ENCODE measurements at places on chromosomes 6 and 20. TPM values are rescaled to one million over a fixed set of nuclear protein-coding genes. Genes with fewer than 3 reads are reported as not detected.

Gene GRM4
- total RNA-seq, result under 0.01 TPM

Gene AGER
- 7.9 TPM for total RNA-seq

Gene SMLR1
- not detected for total RNA-seq

Gene XRN2
- 57.5 TPM for total RNA-seq

DNA sequence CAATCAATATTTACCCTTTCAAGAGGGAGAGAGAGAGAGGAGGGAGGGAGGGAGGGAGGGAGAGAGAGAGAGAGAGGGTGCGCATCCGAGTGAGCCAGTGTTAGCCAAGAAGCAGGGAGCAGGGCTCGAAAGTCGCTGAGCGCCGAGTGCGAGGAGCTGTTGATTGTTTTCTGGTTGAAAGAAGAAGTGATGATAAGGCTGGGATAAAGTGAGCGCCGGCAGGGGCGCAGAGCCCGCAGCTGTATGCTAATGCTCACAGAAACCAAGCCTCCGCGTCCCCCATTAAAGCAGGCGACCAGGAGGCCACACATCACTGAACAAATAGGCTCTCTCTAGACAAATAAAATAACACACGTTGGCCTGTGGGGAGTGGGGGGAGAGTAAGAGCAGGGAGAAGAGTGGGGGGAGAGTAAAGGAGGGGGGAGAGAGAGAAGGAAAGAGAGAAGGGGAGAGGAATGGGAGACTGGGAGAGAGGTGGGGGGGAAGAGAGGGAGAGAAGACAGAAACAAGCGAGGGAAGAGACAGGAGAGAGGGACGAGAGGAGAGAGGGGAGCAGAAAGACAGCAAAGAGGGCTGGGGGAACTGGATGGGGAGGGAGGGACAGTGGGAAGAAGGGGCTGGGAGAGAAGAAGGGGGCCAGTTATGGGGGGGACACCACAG is 5.0 kb upstream of the INSM1 start:
- no peak overlapping the region for H3K27ac ChIP-seq
- no peaks in the 10 kb centered on the region for H3K27me3 ChIP-seq
- no peak for DNase-seq
- no peak overlapping the region for H3K4me3 ChIP-seq
- peaks cover 3% of the 10 kb centered on the region for H3K4me1 ChIP-seq
- H3K36me3 ChIP-seq, result no peaks in the 10 kb centered on the region

DNA sequence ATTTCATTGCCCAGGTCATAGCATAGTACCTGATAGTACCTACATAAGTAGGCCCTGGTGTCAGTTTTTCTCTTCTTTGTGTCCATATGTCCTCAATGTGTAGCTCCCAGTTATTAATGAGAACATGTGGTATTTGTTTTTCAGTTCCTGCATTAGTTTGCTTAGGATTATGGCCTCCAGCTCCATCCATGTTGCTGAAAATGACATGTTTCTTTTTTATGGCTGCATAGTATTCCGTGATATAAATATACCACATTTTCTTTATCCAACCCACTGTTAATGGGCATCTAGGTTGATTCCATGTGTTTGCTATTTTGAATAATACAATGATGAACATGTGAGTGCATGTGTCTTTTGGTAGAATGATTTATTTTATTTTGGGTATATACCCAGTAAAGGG is 641.6 kb downstream of the RFPL4B start:
- no peak overlapping the region for H3K4me3 ChIP-seq
- no peaks in the 10 kb centered on the region for H3K4me1 ChIP-seq
- no peaks in the 10 kb centered on the region for H3K36me3 ChIP-seq
- DNase-seq, result no peak
- no peak overlapping the region for H3K27ac ChIP-seq

GRCh38 chr20:53929974-53930650 is 140.3 kb downstream of the BCAS1 start:
- H3K27ac ChIP-seq, result no peak overlapping the region
- no peak for DNase-seq
- no peaks in the 10 kb centered on the region for H3K27me3 ChIP-seq
- H3K4me1 ChIP-seq, result peaks cover 2% of the 10 kb centered on the region
- no peaks in the 10 kb centered on the region for H3K36me3 ChIP-seq
- no peak overlapping the region for H3K4me3 ChIP-seq

DNA sequence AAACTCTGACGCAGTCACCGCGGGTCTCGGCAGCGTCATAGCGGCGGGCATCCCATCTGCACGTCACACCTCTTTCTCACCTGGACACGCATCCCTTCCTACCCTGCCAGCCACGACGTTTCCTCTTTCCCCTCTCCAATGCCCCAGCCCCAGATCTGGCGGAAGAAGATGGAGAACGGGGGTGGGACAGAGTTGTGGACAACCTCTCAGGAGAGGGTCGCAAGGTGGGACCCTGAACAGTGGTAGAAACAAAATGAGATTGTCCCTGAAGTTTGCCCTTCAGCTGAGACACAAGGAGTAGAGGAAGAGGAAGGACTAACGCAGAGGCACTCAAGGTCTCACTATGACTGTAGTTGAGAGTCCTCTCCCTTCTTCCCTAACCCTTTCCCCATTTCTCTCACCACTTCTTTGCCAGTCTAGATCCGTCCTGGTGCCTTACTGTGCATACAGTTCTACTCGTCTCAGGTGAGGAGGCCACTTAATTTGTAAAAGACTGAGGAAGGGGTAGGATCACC is 562 bp downstream of the TRIM39 start:
- H3K36me3 ChIP-seq, result no peaks in the 10 kb centered on the region
- H3K4me1 ChIP-seq, result peaks cover 5% of the 10 kb centered on the region
- H3K4me3 ChIP-seq, result peak overlapping the region; percentile 48
- H3K27me3 ChIP-seq, result no peaks in the 10 kb centered on the region
- H3K27ac ChIP-seq, result peak overlapping the region; percentile 99

DNA sequence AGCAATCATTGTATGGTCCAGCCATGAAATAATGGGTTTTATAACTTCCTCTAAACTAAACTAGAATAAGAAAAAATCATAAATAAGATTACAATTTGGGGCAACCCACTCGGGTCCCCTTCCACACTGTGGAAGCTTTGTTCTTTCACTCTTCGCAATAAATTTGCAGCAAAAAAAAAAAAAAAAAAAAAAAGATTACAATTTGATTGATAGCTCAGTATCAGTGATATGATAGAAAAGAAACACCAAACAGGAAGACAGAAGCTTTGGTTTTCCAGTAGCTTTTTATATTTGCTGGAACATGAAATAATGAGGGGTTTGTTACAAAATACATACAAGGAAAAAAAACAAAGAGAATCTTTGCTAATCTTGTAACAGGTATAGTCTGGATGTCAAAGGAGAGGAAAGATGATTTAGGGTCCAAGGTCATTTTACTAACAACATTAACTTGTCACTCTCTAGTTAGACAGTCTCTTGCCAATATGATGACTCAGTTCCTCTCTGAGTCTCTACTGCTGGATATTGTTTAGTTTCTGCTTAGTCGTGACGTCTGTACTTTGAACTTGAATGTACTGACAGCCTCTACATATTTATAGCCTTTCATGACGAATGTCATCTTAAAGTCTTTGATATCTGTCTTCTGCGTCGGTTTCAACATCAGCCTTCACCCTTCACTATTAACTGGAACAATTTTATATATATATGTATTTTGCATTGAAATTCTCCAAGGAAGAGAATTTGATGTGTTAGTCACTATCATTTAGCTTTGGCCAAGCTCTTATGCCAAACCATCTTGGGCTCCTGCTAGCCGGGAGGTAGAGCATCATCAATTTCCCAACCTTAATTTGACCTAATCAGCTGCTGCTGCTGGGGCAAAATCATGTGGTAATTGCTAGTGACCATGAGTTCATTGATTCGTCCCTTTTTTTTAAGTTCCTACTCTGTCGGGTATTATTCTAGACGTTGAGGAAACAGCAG is 213.1 kb upstream of the STXBP5 start:
- H3K4me1 ChIP-seq, result no peaks in the 10 kb centered on the region
- no peak for DNase-seq
- no peak overlapping the region for H3K27ac ChIP-seq
- H3K4me3 ChIP-seq, result no peak overlapping the region

- no peaks in the 10 kb centered on the region for H3K4me1 ChIP-seq
- H3K36me3 ChIP-seq, result no peaks in the 10 kb centered on the region
- H3K4me3 ChIP-seq, result no peak overlapping the region
- H3K27me3 ChIP-seq, result no peaks in the 10 kb centered on the region
These were observed 8.3 kb upstream of the NPEPL1 start for GRCh38 chr20:58684291-58684690.

- no peaks in the 10 kb centered on the region for H3K36me3 ChIP-seq
- H3K4me3 ChIP-seq, result no peak overlapping the region
- DNase-seq, result no peak
These were observed 27.0 kb upstream of the APMAP start for GRCh38 chr20:25019381-25020155.

GRCh38 chr6:169884158-169884557 is 132.7 kb downstream of the ERMARD start:
- H3K36me3 ChIP-seq, result no peaks in the 10 kb centered on the region
- peak; percentile 0 for DNase-seq
- no peaks in the 10 kb centered on the region for H3K4me1 ChIP-seq
- H3K27me3 ChIP-seq, result no peaks in the 10 kb centered on the region
- no peak overlapping the region for H3K27ac ChIP-seq
- H3K4me3 ChIP-seq, result no peak overlapping the region

GRCh38 chr6:49409951-49410542 is 53.0 kb downstream of the MMUT start:
- DNase-seq, result peak; percentile 33
- no peaks in the 10 kb centered on the region for H3K36me3 ChIP-seq
- H3K27ac ChIP-seq, result no peak overlapping the region
- H3K27me3 ChIP-seq, result no peaks in the 10 kb centered on the region

DNA sequence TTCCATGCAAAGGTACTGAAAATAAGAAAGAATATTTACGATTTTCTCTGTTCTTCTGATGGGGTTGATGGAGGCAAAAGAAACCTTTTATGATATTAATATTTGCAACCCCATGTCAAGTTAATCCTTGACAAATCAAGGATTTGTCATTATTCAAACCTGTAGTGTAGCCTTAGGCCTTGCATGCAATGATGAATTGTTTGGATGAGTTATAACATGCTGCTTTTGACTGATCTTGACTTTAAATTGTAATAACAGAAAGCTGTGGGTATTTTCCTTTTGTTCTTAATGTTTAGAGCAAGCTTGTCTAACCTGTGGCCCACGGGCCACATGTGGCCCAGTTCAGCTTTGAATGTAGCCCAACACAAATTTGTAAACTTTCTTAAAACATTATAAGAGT is 13.0 kb upstream of the BAG2 start:
- no peak for DNase-seq
- H3K4me1 ChIP-seq, result no peaks in the 10 kb centered on the region
- no peak overlapping the region for H3K27ac ChIP-seq
- H3K4me3 ChIP-seq, result no peak overlapping the region

DNA sequence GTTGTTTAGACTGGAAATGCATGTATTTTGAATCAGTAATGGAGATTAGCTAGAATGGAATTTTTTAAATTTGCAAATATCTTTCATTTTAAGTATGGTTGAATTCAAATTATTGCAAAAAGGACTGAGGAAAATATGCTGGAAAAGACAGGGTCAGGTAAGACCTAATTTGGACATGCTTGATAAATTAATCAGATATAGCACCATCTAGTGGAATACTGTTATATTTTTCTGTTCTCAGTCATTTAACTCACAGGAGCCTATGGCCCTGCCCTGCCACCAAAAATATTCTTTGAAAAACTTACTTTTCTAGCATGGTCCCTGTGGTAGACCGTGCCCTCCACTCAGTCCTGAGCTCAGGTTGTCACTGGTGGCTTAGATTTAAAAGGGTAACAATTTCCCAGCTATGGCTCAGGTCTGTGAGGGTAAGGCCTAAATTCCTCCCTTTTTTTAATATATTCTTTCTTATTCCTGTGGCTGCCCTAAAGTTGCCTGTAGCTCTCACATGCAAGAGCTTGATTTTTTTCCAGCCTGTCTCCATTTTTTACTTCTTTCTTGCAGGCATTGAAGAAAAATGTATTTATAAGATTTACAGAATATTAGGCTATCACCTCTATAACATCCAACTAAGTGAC is 25.3 kb upstream of the KIAA1586 start:
- H3K27me3 ChIP-seq, result no peaks in the 10 kb centered on the region
- no peak for DNase-seq
- H3K4me3 ChIP-seq, result no peak overlapping the region
- no peaks in the 10 kb centered on the region for H3K36me3 ChIP-seq
- no peak overlapping the region for H3K27ac ChIP-seq
- H3K4me1 ChIP-seq, result no peaks in the 10 kb centered on the region

DNA sequence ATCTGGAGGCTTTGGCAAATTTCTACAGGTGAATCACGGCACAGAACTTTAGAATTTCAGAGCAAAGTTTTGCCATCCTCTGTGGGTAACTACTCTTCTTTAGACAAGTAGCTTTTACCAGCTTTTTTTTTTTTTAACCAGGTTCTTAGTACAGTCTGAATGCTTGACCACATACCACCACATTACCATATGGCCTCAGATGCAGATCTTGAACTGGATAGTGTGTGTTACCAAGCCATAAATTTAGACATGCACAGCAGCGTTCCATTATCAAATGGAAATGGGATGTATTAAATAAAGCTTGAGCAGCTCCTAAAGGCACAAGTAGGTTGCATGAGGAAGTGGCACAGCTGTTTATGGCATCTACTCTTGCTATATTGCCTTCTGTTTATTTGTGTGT is 38.3 kb upstream of the PRSS16 start:
- no peaks in the 10 kb centered on the region for H3K36me3 ChIP-seq
- no peaks in the 10 kb centered on the region for H3K4me1 ChIP-seq
- no peak overlapping the region for H3K27ac ChIP-seq

DNA sequence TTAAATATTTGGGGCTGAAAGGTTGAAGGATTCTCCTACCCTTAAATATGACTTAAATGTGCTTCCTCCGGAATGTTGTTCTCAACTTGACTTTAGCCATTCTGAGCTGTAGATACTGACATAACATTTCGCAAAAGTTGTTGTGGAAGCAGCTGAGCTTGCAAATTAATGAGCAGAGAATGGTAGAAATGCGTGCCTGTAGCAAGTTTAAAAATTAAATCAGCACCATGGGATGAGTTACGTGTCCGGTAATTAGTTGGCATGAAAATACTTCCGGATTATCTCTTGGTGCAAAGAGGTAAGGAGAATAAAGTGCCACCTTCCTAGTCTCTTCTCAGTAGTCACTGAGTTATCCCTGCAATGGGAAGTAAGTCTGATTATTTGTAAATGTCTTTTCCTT is 23.6 kb upstream of the PBOV1 start:
- H3K4me1 ChIP-seq, result no peaks in the 10 kb centered on the region
- no peak for DNase-seq
- H3K36me3 ChIP-seq, result no peaks in the 10 kb centered on the region
- no peaks in the 10 kb centered on the region for H3K27me3 ChIP-seq

GRCh38 chr6:79064635-79065034 is 13.4 kb downstream of the PHIP start:
- no peaks in the 10 kb centered on the region for H3K36me3 ChIP-seq
- no peaks in the 10 kb centered on the region for H3K27me3 ChIP-seq
